ENCODE measurements at places on chromosomes 1 and 21.
A peak's percentile ranks its signal among the peaks of the same experiment; 100 is the strongest.

DNA sequence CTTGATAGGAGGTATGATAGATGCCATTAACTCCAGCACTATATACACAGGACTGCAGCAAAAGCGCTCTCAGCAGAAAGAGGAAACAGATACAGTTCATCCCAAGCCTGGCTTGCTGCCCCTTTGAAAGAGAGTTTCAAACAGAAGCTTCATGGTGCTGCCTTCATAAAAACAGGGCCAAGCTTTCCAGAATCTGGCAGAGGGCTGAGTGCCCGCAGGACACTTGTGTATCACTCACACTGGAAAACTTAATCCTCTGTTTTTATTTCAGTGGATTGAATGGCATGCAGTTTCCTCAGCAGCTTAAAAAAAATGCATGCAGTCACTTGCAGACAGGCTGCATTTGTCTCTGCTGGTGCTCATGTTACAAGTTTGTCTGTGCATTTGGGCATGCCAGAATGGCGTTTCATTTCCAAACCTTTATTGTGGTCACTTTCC, 40.4 kb downstream of the KCNJ15 start:
- DNase-seq = no peak

DNA sequence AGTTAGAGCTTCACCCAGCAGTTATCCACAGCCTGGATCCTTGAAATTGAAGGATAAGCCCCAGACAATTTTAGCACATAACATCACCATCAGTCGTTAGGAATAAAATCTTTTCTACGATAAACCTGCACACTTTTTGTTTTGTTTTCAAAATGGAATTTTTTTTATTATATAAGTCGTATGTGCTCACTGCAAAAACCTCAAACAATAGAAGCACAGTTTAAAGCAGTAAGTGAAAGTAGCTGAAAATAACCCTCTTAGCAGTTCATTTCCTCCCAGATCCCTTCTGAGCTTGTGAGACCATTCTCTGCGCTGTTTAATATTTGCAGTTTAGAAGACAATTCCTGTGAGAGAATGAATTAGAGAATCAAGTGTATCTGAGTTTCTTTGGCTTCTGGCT, 38.3 kb downstream of the ELK4 start:
- DNase-seq = peak; percentile 40

DNA sequence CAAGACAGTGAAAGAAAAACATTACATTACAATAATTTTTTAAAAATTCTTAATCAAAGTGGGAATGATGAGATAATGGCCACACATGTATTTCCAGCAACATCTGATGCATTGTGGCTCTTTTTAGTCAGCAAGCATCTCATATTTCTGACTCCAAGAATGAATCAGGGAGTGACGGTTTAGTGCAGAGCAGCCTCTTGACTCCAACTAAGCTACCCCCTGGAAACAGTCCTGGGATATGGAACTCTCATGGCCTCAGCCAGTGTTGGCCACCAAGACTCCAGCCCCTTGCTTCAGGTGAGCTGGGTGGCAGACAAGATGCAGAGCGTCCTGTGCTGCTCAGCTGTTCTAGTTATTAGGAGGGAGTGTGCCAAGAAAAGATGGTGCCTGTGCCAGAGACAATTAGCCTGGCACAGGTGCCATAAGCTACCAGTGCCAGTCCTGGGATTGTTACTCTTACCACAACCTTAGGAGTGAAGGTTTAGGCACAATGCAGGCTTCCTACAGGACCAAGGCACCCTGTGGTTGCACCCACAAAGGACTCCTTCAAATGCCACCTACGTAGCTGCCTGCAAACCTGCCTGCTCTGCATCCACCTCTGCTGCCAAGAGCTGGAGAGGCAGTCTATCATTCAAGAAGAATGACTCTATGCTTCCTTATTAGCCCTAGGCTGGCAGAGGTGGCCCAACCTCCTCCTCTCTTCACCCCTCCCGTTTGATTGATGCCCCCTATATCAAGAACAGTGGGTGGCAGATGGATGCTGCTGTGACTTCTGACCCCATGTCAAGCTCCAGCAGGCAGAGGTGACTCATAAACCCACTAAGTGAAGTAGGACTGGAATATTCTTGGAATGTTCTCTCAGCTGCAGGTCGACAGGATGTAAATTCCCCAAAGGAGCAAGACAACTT, 6.0 kb upstream of the SEC16B start:
- DNase-seq = no peak

DNA sequence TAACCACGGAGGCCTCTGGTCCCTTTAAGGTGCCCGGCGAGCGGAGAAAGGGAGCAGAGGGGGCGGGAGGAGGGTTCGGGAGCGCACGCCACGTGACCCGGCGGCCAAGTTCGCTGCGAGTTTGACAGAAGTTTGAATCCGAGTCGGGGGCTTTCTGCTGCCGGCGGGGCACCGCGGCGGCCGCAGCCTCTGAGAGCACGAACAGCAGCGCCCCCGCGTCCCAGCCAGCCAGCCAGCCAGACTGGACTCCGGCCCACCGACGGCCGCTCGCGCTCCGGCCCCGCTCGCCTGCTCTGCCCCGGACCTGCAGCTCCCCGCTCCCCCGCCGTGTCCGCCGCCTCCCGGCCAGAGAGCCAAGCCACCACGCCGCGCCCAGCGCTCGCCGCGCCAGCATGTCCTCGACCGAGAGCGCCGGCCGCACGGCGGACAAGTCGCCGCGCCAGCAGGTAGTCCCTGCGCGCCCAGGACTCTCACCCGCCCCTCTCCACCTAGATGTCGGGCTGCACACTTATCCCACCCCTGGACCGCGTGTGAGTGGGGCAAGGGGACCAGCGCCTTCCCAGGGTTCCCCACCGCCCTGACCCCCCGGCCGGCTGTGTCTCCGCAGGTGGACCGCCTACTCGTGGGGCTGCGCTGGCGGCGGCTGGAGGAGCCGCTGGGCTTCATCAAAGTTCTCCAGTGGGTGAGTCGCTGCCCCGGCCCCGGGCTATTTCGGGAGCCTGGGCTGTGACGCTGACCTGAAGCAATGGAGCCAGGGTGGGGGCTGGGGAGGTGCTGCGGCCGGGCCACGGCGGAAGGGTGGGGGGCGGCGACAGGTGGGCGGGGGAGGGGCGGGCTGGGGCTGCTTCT, at the start of gene SYPL2:
TSS of gene SYPL2 (plus strand) at position 95 of the 849 bp plus-strand sequence. CDS start at position 393, 298 bp downstream.
- peak; percentile 59 for DNase-seq

DNA sequence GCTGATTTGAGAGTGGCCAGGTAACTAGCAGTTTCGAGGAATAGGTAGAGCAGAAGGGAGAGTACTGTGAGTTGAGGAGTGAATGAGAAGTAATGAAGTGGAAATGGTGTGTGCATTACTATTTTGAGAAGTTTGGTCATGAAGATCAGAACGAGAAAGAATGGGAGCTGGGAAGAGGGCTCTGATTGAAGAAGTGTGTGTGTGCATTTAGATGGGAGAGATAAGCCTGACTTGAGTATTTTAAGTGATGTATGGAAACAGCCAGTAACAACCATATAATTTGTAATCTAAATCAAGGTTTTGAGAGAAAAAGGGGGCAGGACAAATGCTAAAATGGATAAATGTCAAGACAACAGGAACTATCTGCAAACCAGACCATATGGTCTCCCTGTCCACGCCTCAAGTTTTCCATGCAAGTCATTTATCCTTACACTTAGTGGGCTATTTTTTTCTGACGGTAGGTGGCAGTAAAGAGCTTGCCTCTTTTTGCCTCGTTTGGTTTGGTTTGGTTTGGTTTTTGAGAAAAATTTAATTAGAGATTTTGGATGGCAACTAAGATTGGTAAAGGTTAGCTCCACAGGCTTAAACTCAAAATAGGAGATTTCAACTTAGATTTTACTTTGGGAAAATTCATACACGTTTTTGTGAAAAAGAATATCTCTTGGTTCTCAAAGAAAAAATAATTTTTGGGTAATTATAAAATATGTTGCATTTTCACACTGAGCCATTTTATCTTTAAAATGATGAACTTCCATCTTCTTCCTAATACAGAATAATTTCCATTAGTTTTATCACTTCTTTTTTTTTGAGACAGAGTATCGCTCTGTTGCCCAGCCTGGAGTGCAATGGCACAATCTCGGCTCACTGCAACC, 9.5 kb upstream of the B3GALNT2 start:
- DNase-seq = peak; percentile 39

- peak; percentile 64 for DNase-seq
These were observed 386.2 kb upstream of the ADGRL2 start for GRCh38 chr1:81414488-81415015.

GRCh38 chr1:172801771-172802322, 142.9 kb downstream of the FASLG start:
- no peak for DNase-seq

Measured in GM13977 (cell line).